Sciatic nerve (tissue), 2 donors: ENCODE measurements at places on chromosomes 1 and 21. TPM values are rescaled to one million over a fixed set of nuclear protein-coding genes. Genes with fewer than 3 reads are reported as not detected.

KRTAP11-1 gene
- total RNA-seq: not detected

GRCh38 chr1:174022080-174022975 is at the start of gene RC3H1:
RC3H1 (minus strand) TSS chr1:174022357; CDS start chr1:173992985, 29,372 bp downstream.
- DNase-seq: peak; percentile 95

DNA sequence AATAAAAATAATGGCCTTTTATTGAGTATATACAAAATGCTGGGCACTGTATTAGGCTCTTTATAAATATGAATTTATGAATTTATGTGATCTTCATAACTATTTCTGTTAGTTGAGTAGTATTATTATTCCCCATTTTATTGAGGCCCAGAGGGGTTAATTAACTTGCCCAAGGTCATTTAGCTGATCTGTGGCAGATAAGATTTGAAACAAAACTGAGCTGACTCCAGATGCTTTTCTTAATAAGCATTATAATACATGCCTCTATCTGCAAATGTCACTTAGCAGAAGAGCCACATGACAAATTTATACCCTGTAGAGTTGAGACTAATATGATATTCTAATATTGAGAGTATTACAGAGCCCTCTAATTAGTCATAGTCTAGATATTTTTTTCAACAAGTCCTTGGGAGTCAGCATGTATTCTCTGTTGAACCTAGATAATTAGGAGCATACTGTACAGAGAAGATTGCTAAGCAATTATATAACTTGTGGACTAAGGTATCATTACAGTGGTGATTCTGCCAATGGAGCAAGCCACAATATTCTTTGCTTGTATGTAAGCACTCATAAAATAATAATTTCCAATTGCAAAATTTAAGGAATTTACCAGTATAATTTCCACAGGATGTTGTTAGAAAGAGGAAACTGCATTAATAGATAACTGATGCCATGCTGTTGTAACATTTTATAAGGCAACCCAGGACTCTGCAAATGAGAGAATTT is 112.0 kb downstream of the LRRC40 start:
- DNase-seq: no peak

- DNase-seq: no peak
These were observed 33.5 kb upstream of the C1orf53 start for GRCh38 chr1:197868751-197869489.

GRCh38 chr21:43797415-43797814 is 8.0 kb downstream of the RRP1 start:
- no peak for DNase-seq

DNA sequence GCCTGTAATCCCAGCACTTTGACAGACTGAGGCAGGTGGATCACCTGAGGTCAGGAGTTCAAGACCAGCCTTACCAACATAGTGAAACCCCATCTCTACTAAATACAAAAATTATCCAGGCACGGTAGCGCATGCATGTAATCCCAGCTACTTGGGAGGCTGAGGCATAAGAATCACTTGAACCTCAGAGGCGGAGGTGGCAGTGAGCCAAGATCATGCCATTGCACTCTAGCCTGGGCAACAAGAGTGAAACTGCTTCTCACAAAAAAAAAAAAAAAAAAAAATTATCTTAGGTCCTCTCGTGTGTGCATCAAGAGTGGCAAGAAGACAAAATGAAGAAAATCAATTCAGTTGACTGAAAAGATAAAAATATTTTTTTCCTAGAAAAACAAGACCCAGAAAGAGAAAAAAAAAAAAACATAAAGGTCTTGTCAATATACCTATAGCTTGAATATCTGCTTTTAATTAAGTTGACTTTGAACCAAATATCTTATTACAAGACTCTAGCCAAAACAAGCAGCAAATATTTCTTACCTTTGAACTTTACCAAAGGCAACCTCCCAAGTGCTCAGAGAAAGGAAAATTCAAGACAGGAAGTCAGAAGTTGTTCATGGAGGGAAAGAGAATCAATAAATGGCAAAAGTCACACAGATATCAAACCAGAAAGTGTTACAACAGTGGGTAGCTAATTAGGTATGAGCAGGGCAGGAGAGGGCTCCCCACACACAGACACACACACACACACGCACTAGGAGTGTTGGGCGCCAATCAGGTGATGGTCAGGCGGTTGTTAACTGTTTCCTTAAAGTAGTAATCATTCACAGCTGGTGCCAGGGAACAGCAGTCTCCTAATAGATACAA is 29.6 kb downstream of the ITLN2 start:
- no peak for DNase-seq

GRCh38 chr1:175394739-175395138 is 202.2 kb upstream of the KIAA0040 start:
- DNase-seq: no peak

DNA sequence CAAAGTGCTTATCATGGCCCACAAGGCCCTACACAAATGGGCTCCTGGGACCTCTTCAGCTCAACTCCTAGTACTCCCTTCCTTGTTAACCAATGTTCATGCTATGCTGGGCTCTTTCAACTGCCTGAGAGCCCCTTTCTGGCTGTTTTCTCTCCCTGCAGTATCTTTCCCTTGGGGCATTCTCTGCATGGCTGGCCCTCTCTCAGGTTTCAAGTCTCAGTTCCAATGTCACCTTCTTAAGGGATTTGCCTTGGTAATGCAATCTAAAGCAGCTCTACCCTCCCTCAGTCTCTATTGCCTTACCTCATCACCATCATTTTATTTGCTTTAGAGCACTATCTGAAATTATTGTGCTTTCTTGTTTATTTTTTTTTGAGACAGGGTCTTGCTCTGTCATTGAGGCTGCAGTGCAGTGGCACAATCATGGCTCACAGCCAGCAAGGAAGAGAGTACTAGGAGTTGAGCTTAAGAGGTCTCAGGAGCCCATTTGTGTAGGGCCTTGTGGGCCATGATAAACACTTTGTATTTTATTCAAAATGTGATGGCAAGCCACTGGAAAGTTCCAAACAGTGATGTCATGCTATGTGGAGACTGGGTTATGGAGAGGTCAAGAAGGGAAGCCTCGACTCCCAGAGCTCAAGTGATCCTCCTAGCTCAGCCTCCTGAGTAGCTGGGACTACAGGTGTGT is 63.4 kb upstream of the SRSF10 start:
- no peak for DNase-seq

BMP8B gene
- 40.2 TPM for total RNA-seq

DNA sequence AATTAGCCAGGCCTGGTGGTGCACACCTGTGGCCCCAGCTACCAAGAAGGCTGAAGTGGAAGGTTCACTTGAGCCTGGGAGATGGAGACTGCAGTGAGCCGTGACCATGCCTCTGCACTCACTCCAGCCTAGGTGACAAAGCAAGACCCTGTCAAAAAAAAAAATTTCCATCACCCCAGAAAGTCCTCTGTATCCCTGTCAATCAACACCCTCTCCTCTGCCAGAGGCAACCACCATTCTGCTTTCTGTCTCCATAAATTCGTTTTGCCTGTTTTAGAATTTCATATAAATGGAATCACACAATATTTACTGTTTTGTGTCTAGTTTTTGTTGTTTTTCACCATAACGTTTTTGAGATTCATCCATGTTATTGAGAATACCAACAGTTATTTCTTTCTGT is 141.6 kb upstream of the SLC45A1 start:
- no peak for DNase-seq

GRCh38 chr1:109356505-109356904 is 41.2 kb downstream of the SORT1 start:
- DNase-seq: no peak

- DNase-seq: no peak
These were observed 60.0 kb downstream of the NRIP1 start for GRCh38 chr21:15004721-15005370.

- no peak for DNase-seq
These were observed 31.3 kb downstream of the CACNA1E start for GRCh38 chr1:181514298-181515290.

GRCh38 chr1:188817814-188818213 is 1659.8 kb downstream of the BRINP3 start:
- no peak for DNase-seq

DNA sequence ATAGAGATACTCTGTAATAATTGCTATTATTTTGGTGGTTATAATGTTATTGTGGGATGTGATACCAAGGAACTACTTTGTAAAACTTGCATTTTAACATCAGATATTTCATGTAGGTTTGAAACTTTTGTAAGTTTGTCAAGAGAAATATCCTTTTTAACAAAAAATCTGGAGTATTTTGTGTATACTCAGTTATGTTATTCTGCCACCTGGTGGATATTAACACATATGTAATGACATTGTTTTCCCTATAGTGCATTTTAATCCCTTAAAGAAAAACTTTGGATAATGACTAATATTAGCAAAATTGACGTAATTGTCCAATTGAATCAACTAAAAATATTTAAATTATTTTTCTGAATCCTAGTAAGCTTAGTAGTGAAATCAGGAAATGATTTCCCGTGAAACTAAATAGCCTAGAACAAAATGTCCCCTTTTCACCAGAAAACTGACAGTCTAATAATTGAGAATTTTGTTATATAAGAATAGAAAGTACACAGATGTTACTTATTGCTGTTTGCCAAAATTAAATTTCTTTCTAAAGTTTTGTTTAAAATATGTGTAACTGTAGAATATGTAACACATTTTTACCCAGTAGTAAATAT is 39.6 kb downstream of the KCTD3 start:
- DNase-seq: no peak

TIAM1 gene
- total RNA-seq: 40.2 TPM

DNA sequence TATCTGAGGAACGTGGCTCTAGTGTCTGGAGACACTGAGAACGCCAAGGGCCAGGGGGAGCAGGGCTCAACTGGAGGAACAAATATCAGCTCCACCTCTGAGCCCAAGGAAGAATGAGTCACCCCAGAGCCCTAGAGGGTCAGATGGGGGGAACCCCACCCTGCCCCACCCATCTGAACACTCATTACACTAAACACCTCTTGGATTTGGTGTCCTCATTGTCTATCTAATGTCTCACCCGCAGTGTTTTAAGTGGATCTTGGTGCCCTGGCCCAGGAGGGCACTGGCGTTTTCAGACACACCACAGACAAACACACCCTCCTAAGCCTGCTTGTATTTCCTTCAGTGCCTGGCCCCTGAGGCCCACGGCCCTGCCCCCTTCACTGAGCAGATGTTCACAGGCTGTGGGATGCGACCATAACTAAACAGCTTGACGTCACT is 2.2 kb upstream of the FALEC start:
- DNase-seq: no peak

CASQ2 gene
- 6.5 TPM for total RNA-seq

DNA sequence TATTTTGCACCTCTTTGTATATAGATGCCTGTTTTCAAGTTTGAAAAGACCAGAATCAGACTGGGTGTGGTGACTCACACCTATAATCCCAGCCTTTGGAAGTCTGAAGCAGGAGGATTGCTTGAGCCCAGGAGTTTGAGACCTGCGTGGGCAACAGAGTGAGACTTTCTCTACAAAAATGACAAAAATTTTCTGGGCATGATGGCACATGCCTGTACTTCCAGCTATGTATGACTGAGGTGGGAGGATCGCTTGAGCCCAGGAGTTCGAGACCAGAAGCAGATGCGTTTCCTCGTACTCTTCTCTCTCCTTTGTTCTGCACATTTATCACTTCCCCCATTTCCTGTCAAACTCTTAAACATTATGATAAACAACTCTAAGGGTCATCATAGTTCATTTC is 310.0 kb upstream of the SNX7 start:
- DNase-seq: no peak

GRCh38 chr1:232788235-232788872 is 16.9 kb upstream of the MAP10 start:
- no peak for DNase-seq

AMY1C gene
- not detected for total RNA-seq

DNA sequence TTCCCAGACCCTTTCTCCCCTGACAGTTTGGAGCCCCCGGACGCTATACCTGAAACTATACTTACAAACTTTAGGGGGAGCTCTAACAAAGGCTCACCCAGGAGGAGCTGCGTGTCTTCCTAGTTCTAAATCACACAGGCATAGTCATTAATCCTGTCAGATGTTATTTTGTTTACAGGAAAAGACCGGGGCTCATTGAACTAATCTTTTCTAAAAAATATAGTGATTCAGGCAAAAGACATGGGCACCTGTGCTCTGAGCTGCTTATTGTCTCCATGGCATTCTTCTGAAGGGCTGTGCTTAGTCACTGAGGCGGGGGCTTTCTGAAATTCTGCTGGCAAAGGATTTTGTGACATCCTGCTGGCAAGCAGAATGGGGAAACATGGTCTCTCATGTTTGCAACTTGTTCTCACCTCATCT is 1577.0 kb downstream of the NCAM2 start:
- DNase-seq: no peak

- DNase-seq: no peak
These were observed 14.3 kb upstream of the LSM10 start for GRCh38 chr1:36411674-36412648.

GRCh38 chr1:3120140-3120539 is 51.1 kb downstream of the PRDM16 start:
- no peak for DNase-seq

DNA sequence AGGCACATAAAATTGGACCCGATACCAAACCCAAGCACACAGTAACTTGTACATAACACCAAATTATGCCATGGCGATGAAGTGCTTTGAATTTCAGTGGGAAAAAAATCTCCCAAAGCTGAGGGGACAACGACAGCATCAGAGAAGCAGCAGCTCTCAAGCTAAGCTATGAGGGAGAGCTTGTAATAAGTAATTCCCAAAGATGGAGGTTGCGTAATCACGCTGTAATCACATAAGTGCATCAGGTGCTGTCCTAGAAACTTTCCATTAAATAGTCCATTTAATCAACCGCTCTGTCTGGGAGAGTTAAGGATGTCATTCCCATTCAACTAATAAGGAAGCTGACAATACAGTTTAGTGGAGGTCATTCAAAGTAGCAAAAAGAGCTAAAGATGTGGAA is 37.6 kb upstream of the KRTAP19-8 start:
- no peak for DNase-seq

EXO5 gene
- 5.2 TPM for total RNA-seq

- no peak for DNase-seq
These were observed 54.4 kb upstream of the SYT6 start for GRCh38 chr1:114208106-114208505.

ZYG11A gene
- 0.09 TPM for total RNA-seq
